Vagina (tissue), 2 donors: ENCODE measurements at places on chromosomes 13 and 19.

DNA sequence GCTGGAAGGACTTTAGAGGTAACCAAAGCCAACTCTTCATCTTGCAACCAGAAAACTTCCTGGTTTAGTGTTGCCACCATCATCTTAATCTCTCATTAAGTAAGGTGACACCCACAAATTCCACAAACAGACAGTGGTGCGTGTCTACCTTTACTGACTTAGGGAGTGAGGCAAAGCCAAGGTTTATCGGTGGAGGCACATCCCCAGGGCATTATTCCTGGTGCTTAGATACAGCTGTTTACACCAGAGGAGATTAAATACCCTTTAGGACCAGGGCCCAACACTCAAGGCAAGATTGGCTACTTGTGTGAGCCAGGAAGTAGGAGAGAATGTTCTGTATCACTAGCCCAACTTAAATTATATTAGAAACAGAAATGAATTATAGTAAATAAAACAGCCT is 9.5 kb downstream of the STOML3 start:
- no peak for DNase-seq

GRCh38 chr19:10625762-10626138 is 397 bp downstream of the SLC44A2 start:
- DNase-seq, result no peak

DNA sequence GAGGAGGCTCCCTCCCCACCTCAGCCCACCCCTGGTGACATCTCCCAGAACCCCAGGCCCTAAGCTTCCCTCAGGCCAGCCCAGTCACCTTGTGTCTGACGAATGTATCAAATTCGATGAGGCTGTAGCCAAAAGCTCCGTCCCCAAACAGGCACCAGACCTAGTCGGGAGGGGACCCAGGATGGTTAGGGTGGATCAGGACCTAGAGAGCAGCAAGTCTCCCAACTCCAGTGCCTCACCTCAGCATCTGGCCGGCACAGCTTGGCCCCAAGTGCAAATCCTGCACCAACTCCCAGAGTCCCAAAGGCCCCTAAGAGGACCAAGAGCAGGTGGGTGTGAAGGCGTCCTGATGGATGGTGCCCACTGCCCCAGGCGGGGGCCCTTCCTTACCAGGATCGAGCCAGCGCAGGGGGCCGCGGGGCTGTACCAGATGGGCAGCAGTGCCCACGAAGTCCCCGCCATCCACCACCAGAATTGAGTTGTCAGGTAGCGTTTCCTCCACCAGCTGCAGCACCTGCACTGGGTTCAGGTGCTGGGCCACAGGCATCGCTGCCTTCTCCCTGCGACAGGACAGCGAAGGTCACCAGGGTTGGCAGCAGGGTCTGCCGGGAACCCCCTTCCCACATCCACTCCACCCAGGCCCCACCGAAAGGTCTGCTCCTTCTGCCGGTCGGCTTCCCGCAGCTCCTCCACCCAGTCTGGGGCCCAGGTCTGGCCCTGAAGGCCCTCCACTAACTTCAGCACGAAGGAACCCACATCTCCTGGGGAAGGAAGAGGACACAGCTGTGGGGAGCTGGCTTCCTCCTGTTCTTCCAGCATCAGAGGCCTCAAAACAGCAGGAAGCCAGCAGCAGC is 8.8 kb downstream of the SYDE1 start:
- no peak for DNase-seq

DNA sequence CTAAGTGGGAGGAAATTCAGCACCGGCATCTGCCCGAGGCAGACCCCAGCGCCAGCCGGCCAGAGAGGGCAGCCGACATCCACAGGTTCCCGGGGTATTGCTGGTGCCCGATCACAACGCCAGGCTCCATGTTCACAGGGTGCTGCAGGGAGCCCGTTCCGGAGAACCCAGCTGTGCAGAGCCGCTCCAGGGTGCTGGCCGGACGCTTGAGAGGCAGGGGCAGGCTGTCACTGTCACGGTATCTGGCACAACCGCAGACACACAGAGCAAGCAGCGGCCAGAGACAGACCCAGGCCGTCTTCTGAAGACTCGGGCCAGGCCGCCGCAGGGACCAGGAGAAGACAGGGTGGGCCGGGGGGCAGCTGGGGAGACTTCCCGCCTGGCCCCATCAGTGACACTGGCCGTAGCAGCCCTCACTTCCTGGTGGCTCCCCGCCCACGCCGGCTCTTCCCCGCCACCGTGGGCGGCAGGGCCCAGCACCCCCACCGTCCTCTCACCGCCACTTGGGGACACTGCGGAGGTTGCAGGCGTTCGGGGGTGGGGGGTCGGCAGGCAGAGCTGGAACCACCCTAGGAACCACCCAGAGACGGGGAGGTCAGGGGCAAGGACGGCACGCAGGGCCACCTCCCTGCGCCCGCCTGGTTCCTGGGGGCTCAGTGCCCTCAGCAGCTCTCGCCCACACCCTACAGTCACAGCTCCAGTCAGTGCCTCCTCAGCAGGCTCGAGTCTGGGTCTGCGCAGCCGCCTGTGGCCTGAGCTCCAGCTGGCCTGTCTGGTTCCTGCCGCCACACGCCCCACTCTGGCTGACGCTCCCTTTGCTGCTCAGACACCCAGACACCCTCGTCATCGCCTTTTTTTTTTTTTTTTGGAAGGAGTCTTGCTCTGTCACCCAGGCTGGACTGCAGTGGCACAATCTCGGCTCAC is 3.8 kb downstream of the RNF126 start:
- DNase-seq, result no peak

DNA sequence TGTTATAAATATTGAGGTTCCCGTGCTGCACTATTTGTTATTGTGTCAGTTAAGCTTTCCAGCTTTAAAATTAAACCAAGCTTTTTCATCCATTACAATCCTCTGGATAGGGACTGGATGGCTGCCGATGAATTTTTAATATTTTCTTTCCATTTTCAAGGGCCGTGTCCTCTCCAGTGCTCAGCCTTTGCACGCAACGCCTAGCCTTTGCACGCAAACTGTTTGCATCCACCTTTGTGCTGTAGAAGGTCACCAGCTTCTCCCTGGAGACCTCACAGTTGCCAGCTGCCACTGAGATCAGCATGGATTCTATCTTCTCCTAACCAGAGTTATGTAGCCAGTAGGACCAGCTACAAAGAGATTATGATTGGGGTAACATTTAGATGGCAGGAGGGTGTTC is 240.5 kb downstream of the SLC7A1 start:
- no peak for DNase-seq

DNA sequence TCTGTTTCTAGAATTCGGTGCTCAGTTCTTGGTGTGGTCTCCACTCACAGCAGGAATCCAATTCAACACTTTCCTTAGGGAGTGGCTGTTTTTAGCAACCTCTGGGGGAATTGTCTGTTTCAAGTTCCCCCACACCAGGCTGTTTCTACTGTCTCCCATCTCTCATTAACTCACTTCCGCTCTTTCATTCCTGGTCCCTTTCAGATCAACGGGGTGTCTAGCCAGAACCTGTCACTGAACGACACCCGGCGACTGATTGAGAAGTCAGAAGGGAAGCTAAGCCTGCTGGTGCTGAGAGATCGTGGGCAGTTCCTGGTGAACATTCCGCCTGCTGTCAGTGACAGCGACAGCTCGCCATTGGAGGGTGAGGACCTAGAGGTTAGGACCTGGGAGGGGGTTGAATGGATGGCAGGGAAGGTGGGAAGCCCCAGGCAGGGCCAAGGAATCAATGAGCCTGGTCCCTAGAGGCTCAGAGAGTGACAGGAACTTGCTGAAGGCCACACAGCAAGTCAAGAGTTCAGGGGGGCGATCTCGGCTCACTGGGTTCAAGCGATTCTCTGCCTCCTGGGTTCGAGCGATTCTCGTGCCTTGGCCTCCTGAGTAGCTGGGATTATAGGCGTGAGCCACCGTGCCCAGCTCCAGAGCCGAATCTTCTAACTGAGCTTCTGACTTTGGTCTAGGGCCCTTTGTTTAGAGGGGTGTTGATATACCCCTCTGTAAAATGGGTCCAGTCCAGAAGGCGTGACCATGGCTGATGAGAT is 25.5 kb downstream of the TJP3 start:
- DNase-seq, result no peak

GRCh38 chr19:44848036-44848811 is 2.1 kb downstream of the NECTIN2 start:
- DNase-seq, result no peak

- DNase-seq, result no peak
Observed at GRCh38 chr13:36979361-36980050, 19.6 kb downstream of the ALG5 start.

DNA sequence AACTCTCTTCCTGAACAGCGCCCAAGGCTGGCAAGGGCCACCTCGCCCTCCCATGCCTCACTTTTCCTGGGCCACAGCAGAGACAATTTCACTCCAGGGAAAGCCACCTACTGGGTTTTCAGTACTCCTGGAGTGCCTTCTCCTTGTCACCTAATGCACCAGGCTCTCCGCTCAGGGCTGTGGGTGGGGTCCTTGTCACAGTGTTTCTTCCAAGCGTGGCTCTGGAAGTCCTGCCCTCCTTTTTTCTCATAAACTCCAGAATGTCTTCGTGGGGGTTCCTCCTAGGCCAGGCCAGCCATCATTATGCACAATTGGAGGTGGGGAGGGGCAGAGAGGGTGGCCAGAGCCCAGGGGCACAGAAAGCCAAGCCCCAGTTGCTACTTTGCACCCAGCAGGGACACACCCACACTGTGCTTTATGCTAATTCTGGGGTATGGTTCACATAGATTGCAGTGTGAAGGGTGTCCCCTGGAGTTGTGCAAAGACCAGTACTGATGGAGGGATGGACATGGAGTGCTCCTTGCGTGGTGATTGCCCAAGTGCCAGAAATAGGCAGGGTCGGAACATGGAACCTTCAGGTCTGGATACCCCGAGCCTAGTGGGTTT is 78.8 kb downstream of the CHST8 start:
- DNase-seq, result no peak

DNA sequence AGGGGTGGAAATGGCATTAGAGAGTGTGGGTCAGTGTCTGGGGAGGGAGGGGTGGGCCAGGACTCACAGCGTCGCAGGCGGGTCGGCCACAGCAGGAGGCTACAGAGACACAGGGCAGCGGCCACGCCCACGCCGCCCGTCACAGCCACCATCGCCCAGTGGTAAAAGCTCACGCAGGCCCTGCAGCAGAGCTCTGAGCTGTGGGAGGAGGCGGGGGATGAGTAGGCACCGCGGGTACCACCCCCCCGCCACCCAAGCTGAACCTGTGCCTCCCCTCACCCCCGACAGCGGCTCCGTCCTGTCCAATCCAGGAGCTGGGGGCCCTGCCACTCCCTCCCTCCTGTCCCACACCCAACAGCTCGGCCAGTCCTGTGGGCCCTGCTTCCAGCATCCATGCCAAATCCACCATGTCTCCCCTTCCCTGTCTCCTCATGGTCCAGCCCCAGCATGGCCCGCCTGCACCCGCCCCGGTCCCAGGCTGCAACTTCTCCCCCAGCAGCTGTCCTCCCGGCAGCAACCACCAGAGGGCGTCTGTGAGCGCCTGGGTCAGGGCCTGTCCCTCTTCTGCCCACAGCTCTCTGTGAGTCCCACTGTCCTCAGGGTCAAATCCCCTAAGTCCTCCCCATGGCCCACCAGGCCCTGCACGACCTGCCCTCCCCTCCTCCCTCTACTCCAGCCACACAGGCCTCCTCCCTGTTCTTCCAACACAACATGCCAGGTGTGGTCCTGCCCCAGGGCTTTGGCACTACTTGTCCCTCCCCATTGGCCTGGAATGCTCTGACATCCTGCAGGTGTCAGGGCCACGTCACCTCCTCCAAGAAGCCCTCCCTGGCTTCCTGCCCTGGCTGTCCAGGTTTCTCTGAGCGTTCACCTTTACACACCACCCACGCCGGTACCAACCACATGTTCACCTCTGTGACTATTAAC is 6.0 kb downstream of the TEKTIP1 start:
- no peak for DNase-seq

- DNase-seq, result no peak
Observed at GRCh38 chr13:110912651-110913051, 2.2 kb downstream of the ANKRD10 start.

- DNase-seq, result no peak
Observed at GRCh38 chr13:21616880-21617279, 12.9 kb upstream of the MICU2 start.

GRCh38 chr19:33699754-33700407 is 78.1 kb downstream of the CHST8 start:
- no peak for DNase-seq

DNA sequence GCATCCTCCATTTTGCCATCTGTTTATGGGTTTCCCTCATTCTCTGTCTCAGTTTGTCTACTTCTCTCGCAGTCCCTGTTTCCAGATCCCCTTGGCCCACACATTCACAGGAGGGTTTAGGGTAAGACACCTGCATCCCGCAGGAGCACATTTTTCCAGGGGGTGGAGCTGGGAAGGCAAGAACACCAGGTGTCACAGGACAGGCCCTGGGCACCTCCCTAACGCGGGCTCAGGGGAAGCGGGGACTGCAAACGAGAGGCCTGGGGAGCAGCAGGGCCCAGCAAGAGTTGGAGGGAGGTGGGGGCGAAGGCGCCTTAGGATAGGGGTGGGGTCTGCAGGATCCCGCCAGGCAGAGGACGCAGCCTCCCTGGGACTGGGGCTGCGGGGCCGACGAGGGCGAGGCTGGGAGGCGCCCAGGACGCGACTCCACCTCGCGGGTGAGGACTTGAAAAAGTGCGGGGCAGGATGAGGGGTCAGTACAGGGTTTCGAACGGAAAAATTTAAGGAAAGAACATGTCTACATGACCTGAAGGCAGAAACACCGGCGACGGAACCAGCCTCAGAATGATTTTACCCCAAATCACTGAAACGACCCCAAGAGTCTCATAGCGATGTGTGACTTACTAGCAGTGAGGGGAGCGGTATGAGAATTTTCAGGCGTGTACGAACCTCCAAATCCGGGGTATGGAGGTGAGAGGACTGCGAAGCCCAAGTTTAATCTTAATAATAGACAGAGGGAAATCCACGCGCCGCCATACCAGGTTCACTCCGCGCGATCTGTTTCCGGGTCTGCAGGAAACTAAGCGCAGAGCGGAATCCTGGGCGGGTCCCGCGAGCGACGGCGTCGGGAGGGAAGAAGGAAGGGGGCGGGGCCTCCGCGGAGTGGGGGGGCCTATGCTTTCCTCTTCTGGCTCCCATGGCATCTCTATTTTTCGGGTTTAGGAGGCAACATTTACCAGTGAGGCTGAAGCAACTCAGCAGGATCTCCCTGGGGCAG is 7.1 kb upstream of the ERVV-2 start:
- DNase-seq, result no peak

DNA sequence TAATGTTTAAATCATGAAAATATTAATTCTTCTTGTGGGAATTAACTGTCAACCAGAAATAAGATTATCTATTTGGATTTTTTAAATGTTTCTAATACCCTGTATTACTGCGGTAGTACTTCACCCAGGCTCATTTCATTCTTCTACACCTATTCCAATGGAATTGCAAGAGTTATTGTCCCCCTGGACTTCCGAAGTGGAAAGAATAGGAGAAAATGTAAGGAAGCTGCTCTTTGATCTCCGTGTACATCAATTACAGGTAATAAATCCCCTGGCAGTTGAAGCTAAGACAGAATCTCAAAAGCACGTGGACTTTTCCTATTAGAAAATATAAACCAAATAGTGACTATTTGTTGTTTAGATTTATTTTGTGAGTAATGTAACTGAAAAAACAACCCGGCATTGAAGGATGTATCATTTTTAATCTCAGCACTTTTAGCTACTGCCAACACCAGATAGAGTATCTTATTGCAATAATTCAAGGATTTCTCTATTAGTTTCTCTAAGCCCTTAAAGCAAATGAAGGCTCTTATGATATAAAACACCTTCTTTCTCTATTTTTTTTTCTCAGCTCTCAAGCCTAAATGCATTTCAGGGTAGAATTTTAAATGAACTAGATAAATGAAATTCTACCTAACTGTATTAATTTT is 77.3 kb downstream of the MZT1 start:
- no peak for DNase-seq

GRCh38 chr13:33615436-33615835 is 202.5 kb upstream of the RFC3 start:
- DNase-seq, result no peak
